PC-9 (cell line): ENCODE measurements at places on chromosomes 5 and 9.
A peak's percentile ranks its signal among the peaks of the same experiment; 100 is the strongest.

- DNase-seq: peak; percentile 61
These were observed 31.0 kb downstream of the ABLIM3 start for GRCh38 chr5:149172261-149172660.

DNA sequence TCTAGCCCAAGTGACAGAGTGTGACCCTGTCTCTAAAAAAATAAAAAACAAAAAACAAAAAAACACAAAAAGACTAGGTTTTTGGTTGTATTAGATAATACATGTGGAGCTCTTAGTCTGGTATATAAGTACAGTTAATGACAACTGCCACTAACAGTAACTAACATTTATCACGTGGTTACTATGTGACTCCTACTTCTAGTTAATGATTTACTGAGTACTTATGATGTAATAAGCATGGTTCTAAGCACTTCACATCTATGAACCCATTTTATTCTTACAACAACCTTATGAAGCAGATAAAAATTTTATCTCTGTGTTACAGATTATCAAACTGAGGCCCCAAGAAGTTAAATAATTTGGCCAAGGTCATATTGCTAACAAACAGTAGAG lies 6.1 kb upstream of the TMEFF1 start:
- DNase-seq: no peak

DNA sequence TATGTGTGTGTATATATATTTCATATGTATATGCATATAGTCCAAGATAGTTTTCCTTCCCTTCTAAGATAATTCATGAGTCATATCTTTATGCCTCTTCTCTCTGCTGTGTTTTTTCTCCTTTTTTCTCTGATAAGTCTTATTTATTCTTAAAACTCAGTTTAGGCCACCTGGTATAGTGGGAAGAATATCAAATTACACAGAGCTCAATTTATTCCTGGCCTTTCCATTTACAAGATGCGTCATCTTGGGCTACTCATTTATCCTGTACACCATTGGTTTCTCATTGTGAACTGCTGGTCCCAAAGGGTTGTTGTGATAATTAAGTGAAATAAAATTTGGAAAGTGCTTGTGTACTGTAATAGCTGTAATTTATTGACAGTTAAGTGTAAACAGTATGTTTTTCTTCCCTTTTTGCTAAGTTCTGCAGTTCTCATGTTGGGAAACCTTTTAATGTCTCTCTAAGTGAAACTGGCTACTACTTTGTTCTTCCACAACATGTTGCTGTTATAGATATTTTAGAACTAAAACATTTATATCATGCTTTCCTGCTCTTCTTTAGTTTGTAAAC lies 19.4 kb downstream of the CCDC171 start:
- DNase-seq: no peak

GRCh38 chr5:84382363-84383295 lies 2.1 kb downstream of the EDIL3 start:
- DNase-seq: peak; percentile 47

GRCh38 chr5:38465061-38465460 lies 91.4 kb downstream of the LIFR start:
- DNase-seq: no peak

DNA sequence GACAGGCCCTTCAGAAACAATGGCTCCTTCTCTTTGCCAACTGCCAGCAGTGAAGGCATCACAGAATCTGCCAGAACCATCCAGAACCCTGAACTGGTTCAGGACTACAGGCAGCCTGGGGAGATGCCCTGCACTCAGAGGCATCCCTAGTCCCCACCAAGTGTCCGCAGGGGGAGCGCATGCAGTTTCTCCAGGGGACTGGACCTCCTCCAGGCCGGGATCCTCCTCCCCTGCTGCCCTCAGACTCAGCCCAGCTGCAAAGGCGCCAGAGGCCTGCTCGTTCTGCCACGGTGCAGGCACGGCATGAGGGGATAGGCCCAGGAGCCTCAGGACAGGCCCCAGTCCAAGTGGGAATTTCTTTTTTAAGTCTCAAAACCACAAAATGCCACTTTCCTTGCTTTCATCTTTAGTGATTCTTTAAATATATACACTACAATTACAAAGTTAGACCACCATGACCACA lies 72.0 kb downstream of the SEMA4D start:
- DNase-seq: no peak

DNA sequence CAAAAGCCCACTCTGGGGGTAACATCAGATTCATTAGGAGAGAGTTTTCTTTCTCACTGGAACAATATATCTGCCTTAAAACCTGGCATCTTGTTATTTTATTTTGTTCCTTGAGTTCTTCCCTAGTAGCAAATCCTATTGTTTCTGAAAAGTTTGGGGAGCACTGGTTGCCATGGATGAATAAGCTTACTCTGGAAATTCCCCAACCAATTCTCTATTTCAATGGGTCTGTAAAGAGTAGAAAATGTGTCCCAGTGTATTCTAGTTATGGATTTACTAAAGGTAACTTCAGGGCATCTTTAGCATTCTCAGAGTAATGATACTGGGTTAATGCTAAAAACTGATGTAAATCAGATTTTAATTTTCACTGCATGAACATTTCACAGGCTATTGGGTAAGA lies 94.2 kb upstream of the S1PR3 start:
- no peak for DNase-seq

GRCh38 chr5:96096724-96097123 lies 135.1 kb upstream of the ELL2 start:
- no peak for DNase-seq

DNA sequence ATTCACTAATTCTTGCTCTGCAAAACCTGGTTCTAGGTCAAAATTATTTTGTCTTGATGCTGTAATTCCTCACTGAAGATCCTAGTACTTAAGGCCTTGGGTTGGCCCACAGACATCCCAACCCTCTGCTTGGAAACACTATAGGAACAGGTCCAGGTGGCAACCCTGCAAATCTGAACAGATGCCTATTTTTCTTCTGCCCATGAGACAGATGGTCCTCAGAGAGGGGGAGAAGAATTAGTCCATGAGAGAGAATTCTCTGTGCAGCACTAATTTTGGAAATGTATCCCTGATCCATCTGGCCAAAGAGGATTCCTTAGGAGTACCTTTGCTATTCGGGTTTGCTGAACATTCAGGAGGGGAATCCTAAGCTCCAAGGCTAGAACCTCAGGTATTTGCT lies 156.3 kb downstream of the ELAVL2 start:
- no peak for DNase-seq

GRCh38 chr5:98813755-98814154 lies 40.3 kb downstream of the RGMB start:
- no peak for DNase-seq

DNA sequence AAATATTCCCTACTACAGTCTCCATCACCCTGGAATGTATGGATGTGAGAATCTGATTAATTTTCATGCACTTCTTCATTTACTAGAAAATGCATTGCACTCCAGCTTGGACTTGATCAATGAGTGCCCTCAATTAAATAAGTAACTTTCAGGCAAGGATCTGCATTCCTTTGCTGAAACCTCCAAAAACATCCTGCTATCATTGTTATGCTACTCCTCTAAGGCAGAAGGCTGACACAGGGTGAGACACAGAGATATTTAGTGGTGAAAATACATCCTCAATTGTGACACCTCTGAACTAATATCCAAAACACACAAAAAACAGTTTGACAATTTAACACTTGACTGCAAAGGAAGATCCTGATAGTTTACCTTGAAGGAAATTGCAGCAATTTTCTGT lies 57.9 kb upstream of the CDH12 start:
- DNase-seq: no peak

DNA sequence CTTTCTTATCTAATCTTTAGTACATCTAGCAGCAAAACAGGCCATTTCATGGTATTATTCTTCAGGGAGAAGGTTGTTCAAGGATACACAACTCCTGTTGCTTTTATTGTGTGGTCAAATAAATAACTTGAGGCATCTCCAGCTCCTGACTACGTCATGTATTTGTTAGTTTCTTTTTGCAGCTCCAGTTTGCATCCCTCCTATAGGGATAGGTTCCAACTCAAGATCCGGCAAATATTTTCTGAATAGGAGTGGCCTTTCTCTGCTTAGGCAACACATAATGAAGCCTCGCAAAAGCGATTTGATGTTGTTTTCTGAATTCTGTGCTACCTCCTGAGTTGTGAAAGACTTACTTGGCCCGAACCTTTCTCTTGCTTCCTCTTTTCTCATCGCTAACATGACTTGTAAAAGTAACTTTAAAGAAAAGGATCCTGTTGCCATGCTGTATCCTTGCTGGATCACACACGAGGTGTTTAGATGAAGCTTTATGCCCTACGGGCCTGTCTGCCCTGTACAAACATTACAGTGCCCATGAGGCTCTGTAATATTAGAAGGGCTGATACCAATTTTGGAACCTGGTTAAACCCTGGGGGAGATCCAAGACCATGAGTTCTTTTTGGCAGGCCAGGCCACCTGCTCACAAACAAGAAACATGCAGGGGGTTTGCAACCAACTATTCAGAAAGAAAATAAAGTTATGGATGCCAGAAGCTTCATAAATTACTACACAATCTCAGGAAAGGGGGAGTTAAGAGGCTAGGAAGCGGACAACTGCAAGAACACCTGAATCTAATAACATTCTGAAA lies 149.8 kb upstream of the FGF10 start:
- no peak for DNase-seq

DNA sequence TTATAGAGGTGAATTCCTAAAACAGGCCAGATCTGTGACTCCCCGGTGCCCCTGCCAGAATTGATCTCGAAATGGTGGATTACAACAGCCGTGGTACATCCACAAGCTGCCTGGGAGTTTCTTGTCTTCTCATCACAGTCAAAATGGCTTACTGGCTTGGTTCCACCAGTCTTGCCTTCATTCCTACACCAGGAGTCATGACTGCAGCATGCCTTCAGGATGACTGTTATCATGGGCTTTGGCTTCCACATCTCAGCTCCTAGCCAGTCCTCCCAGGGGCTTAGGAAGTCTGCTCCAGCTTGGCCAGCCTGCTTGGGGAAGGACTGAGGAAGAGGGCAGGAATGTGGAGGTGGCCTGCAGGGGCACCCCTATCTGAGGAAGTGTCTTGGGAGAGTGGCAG lies 132.9 kb upstream of the NR3C1 start:
- DNase-seq: peak; percentile 78

DNA sequence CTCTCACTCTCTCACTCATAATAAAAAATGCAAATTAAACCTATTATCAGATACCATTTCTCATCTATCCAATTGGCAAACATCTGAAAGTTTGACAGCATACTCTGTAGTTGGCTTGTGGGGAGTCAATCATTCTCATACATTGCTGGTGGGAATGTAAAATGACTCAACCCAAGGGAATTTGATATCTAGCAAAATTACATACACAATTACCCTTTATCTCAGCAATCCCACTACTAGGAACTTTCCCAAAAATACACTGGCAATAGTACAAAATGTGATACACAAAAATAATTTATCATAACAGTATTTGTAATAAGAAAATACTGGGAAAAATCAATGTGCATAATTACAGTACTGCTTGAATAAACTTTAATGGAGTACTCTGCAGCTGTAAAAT lies 731.3 kb downstream of the DTWD2 start:
- DNase-seq: no peak

DNA sequence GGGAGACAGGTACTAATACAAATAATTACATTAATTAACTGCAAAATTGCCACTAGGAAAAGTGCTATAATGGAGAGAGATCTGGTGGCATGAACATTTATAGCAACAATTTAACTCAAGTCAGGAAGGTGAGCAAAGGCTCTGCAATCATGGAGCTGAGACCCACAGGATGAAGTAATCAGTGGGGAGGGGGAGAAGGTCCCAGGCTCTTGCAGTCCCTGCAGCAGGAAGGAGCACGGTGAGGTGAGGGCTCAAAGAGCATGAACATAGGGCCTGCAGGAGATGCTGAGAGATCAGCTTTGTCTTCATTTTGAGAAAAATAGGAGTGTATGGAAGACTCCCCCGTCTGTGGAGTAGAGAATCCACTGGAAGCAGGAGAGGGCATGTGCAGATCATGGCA lies 6.5 kb downstream of the PTPN3 start:
- DNase-seq: no peak

GRCh38 chr5:516338-516925 lies 7.8 kb downstream of the SLC9A3 start:
- DNase-seq: no peak

DNA sequence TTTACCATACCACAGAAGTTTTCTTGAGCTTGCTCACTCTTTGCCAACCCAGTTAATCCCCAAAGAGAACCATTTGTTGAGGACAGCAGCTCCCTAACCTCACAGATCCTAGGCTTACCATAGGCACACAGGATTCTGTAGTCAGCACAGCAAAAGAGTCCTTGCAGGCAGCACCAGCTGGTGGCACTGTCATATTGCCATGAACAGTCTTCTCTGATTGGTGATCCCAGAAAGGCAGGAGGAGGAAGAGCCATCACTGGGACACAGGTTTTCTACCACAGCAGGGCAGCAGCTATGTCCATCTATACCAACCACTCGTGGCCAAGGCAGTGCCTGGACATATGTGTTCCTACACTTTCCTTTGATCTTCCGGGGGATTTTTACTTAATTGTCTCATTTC lies 297.1 kb upstream of the CD180 start:
- DNase-seq: no peak

GRCh38 chr5:133758641-133759040 lies 146.3 kb upstream of the FSTL4 start:
- no peak for DNase-seq

DNA sequence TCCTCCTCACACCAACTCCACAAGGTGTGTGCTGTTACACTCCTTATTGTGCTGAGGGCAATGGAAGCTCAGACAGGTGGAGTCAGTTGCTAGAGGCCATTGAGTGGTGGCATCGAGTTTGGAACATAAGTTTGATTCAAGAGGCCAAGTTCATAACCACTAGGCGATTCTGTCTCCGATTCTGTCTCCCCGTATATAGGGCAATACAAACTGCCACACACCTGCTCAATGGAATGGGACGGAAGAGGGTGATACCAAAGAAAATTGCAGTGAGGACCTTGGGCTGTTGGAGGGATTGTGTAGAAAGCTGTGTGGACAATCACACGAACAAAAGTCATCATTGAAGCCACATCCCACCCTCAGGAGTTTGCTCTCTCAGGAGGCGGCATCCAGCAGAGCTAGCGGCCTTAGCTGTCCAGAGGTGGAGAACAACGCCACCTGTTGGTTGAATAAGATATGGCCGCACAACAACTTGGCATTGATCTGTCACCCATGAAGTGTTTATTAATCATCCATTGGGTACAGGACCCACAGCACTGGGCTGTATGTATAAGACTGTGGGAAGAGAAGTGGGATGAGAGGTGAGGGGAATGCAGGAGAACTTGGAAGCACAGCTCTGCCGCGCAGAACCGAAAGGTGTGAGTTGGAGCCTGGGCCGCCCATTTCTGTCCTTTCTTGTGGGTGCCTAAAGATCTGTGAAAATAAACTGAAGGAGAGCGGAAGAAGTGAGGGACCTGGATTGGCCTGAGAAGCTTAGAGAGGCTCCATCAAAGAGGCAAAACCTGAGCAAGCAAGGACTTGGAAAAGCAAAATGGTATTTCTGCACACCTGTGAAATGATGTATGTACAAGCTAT lies 16.1 kb upstream of the NEUROG1 start:
- DNase-seq: peak; percentile 61

- peak; percentile 20 for DNase-seq
These were observed 1351.9 kb upstream of the C9orf72 start for GRCh38 chr9:28925157-28925556.

GRCh38 chr5:124071039-124071438 lies 559.1 kb downstream of the CSNK1G3 start:
- no peak for DNase-seq
